ENCODE measurements at places on chromosomes 6 and 20.

GRCh38 chr6:105257340-105257739 lies 77.5 kb upstream of the POPDC3 start:
- DNase-seq: no peak

DNA sequence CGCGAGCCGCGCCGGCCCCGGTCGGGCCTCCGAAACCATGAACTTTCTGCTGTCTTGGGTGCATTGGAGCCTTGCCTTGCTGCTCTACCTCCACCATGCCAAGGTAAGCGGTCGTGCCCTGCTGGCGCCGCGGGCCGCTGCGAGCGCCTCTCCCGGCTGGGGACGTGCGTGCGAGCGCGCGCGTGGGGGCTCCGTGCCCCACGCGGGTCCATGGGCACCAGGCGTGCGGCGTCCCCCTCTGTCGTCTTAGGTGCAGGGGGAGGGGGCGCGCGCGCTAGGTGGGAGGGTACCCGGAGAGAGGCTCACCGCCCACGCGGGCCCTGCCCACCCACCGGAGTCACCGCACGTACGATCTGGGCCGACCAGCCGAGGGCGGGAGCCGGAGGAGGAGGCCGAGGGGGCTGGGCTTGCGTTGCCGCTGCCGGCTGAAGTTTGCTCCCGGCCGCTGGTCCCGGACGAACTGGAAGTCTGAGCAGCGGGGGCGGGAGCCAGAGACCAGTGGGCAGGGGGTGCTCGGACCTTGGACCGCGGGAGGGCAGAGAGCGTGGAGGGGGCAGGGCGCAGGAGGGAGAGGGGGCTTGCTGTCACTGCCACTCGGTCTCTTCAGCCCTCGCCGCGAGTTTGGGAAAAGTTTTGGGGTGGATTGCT lies 1.3 kb downstream of the VEGFA start:
- DNase-seq: peak; percentile 42

DNA sequence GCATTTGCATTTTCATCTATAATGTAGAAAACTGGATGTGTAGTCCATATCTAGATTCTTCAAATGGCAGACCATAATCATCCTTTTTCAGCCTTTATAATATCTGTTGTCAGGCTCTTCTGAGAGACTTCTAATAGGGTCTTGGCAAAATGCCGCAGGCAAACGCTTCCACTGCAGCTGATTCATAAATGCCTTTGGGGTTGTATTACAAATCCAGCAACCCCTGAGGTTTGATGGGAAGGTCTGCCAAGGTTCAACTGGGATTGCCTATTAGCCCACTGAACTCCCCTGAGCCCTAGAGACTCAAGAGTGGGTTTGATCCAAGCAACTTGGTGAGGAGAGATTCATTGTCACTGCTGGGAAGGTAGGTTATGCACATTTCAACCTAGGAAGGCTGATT lies 365.2 kb upstream of the POU3F2 start:
- DNase-seq: no peak

GRCh38 chr20:17617212-17617867 lies 47.5 kb downstream of the DSTN start:
- peak; percentile 46 for DNase-seq

- no peak for DNase-seq
Observed at GRCh38 chr6:136161950-136162349, 88.2 kb downstream of the MTFR2 start.
